ENCODE measurements at places on chromosomes 3 and 15. TPM values are rescaled to one million over a fixed set of nuclear protein-coding genes. Genes with fewer than 3 reads are reported as not detected.

CCR2 gene
- 3.7 TPM for total RNA-seq

DNA sequence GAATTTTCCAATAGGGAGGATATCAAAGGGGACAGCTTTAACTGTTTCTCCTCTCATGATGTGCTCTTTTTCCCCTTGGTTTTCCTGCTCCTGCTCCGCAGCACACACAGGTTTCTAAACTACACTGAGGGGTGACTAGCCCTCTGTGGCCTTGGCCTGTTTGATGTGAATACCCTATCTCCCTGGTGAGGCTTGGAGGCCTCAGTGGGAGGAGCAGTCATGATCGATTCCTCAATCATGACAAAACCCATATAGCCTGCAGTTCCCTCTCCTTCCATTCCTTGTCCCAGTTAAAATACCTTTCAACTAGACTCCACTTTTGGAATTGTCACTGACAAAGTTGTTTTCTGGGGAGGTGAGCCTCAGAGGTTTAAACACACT, 24.0 kb upstream of the USP3 start:
- no peak for DNase-seq

UACA gene
- 251 TPM for total RNA-seq

- no peak for DNase-seq
Observed at GRCh38 chr3:33105341-33105948, 8.4 kb upstream of the CRTAP start.

DNA sequence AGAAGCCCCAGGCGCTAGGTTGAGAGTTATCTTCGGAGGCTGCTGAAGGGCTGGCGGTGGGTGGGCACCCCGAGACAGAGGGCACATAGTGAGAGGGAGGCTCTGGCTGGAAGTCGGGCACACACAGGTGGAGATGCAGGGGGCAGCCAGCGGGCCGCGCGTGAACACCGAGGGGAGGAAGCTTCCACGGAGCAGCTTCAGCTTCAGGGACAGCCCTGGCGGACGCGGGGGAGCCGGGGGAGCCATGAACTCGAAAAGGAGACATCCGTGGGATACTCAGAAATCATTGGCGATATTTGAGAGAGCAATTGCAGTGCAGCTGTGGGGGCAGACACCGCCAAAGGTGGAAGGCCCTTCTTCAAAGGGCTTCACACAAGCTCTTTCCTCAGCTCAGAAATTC, 204.6 kb downstream of the ATP10A start:
- no peak for DNase-seq

- no peak for DNase-seq
Observed at GRCh38 chr15:28886431-28887338, 911 bp downstream of the APBA2 start.

DNA sequence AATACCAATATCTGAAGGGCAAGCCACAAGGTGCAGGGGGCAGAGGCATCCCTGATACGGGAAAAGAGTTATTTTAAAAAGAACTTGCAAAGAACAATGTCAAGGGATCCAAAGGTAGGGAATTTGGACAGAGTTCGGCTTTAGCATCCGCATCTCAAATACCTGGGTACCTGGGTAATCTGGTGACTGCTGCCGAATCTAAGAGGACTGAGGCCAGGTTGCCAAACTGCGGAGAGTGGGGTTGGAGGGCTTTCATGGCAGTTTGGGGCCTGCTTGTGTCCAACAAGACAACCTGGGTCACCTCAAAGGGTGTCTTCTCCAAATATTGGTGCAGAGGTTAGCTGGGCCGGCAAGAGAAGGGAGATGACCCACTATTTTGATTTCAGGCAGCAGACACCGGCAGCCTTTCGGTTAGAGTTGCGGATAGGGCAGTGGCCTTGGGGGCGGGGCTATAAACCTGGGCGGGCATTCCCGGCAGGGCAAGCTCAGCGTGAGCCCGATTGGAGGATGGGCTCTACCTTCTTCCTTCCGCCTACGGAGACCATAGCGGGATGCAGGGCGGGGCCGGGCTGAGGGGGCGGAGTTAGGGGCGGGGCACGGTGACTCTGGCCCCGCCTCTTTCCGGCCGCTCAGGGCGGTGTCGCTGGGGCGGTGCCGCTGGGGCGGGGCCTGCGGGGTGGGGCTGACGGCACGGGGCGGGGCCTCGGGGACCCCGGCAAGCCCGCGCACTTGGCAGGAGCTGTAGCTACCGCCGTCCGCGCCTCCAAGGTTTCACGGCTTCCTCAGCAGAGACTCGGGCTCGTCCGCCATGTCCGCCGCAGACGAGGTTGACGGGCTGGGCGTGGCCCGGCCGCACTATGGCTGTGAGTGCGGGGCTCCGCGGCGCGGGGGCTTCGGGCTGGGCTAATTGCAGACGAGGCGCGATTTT, at the start of gene IQGAP1:
TSS of gene IQGAP1 (plus strand) at position 709 of the 928 bp plus-strand sequence. CDS start at position 809, 100 bp downstream.
- DNase-seq = peak; percentile 99

GRCh38 chr3:134892761-134893160, 97.7 kb downstream of the EPHB1 start:
- no peak for DNase-seq

REC114 gene
- total RNA-seq = not detected

CCDC9B gene
- 37.8 TPM for total RNA-seq

SLC24A5 gene
- 0.89 TPM for total RNA-seq

SHF gene
- total RNA-seq = 15.4 TPM

DNA sequence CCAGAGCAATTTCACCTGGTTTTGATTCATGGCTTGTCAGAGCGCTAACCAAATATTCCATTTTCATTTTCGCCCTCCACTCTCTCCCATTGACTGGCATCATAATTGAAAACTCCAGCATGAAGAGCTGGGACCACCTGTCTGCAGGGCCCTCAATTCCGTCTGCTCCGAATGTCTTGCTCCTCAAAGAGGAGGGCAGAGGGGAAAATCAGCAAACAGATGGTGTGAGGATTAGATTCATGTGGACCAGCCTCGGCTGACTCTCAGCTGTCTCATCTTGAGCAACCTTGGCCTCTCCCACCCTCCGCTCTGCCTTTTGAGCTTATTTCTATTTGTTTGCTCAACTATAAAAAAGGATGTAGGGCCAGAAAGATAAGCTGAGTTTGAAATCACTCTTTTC, 512.2 kb upstream of the PPP2R3A start:
- no peak for DNase-seq

XXYLT1 gene
- total RNA-seq = 11.0 TPM

CLDN1 gene
- 130 TPM for total RNA-seq

DNA sequence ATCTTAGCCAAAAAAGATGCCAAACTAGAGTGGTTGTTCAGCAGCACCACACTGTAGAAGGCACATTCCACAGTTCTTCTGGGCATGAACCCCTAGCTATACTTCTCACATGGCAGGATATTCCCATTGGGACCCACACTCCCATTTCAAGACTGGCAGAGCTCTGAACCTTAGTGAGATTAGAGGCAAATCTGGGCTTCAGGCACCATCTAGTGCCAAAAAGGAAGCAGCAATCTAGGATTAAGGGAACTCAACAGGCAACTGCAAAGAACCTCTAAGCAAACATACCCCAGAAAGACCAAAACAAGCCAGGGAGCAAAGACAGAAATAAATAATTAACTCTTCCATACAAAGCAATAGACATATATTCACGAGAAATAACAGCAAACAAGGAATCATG, 66.2 kb downstream of the TAFA4 start:
- no peak for DNase-seq

DNA sequence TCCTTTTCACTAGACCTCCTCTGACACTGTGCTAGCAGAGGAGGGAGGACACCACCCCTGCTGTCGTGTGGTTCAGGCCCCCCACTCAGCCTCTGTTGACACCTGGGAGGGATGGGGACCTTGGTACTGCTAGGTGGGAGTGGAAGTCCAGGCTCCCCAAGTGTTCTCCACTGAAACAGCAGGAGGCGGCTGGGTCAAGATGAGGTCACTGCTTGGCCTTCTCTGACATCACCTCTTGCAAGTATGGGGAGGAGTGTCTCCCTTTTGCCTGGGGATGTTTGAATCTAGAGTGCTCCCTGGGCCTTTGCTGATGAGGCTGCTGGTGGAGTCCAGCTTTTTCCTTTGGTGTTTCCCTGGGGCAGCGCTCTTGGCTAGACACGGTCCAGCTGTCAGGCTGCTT, 101.5 kb downstream of the CHRNA7 start:
- DNase-seq = no peak

AADAC gene
- total RNA-seq = not detected

SPINK8 gene
- not detected for total RNA-seq

DNA sequence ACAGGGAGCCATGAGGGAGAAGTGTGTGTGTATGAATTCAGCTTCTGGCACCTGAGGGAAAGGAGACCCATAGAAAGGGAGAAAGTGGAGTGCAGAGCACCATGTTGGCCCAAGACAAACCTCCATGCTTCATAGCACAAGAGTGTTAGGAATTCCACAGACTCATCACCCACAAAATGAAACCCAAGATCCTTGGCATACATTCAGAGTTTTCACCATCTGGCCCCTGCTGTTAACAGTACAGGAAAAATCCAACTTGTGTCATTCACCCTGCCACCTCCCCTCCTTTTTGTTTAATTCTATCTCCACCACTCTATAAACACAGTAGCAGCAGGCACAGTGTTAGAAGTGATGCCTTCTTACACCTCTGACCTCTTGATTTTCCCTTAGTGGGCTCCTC, 60.0 kb upstream of the MNS1 start:
- no peak for DNase-seq

GRCh38 chr3:4754180-4755086, 224.8 kb upstream of the BHLHE40 start:
- DNase-seq = no peak

CFAP100 gene
- 1.5 TPM for total RNA-seq

DNA sequence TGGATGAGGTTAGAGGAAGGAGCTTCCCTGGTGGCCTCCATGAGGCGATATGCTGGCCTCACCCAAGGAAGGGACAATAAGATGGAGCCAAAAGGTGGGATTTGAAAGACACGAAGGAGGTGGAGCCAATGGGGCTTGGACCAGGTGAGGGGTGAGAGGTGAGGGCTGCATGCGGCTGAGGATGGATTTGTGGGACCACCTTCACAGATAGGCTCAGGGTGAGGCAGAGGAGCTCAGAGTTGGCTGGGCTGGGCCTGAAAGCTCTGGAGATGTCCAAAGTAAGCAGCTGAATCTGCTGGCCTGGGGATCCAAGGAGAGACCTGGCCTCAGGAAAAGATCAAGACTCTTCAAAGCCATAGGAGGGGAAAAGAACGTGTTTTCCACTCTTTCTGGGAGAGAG, 49.8 kb downstream of the EXOG start:
- no peak for DNase-seq

LSMEM2 gene
- total RNA-seq = 2.0 TPM

CCDC33 gene
- not detected for total RNA-seq

Measured in sciatic nerve (tissue), 2 donors.